Fibroblast of skin of right biceps (primary cell): ENCODE measurements at places on chromosomes 2 and 18.

DNA sequence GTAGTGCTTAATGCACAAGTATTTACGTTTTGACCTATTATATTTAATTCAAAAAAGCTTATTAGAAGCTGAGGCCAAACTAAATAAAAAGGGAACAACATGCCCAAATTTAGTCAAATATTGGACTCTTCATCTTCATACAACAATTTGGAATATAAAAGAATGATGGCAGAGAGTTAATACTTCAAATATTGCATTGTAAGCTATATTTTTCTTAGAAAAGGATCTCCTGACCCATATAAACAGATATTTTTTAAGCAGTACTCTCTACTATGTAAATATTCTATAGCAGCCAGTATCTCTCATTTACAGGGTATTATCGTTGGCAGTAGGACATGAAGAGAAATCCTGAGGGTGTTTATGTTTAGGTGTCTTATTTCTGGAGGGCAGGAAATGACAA lies 531.2 kb downstream of the NYAP2 start:
- DNase-seq: no peak

- DNase-seq: no peak
Measured at GRCh38 chr2:204258890-204259289, 286.4 kb upstream of the PARD3B start.

- no peak for DNase-seq
Measured at GRCh38 chr2:42918041-42918440, 125.7 kb upstream of the HAAO start.

GRCh38 chr2:152406119-152406835 lies 71.3 kb downstream of the FMNL2 start:
- no peak for DNase-seq

DNA sequence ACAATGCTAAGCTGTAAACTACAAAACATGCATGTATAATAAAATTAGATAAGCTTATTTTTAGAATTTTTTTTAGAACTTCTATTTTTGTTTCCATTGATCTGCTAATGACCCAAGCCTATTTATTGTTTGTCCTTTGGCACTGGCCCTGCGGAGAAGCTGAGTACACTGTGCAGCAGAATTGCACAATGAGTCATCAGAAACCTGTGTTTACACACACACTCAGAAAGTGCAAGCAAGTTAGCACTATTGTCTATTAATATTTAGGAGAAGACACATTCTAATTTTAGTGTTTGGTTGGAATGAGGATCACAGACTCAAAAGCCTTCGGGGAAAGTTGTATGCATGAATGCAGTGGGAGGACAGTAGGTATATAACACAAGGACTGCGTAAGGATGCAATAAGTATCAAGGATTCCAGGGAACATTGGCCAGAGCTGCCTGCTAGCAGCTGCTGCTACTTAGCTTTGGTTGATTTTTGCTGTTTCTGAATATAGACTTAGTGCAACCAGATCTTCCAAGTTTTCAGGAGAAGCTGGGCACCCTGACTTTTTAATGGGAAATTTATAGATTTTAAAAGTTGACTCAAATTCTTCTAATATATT lies 128.2 kb downstream of the KCNH7 start:
- no peak for DNase-seq

DNA sequence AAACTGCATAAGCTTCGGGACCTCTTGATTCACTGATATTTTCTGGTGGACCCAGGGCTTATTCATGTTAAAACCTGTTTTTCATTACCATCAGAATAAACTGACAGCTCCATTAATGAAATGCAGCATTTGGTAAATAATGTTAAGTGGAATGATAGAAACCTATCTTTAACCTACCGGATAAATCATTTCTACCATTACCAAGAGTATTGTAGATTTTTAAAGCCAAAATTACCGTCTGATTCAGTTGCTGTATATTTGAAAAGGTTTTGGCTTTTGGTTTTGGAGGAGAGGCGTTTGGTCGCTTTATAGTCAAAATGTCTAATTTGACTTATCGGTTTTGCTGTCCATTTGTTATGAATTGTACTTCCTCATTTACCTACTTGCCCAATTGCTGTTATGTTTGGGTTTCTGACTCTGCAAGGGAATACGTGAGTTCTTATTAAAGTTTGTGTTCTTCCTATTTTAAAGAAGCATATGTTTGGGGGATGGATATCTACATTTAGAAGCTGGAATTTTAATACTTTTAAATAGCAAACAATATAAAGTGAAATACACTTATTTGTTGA lies 1.0 kb upstream of the CUL3 start:
- DNase-seq: no peak

DNA sequence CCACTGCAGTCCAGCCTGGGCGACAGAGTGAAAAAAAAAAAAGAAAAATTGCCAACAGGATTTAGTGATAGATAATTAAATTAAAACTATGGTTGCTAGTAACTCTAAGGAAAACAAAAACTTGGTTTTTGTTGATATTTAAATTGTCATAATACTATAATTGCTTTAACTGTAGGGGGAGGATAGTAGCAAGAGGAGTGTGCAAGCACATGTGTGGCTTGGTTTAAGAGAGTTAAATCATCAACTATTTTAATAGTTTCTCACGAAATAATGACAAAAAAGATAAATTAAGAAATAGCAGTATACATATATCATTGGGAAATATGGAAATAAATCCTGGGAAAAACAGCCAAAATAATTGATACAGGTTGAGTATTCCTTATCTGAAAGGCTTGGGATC lies 27.4 kb upstream of the RAPGEF4 start:
- DNase-seq: no peak

DNA sequence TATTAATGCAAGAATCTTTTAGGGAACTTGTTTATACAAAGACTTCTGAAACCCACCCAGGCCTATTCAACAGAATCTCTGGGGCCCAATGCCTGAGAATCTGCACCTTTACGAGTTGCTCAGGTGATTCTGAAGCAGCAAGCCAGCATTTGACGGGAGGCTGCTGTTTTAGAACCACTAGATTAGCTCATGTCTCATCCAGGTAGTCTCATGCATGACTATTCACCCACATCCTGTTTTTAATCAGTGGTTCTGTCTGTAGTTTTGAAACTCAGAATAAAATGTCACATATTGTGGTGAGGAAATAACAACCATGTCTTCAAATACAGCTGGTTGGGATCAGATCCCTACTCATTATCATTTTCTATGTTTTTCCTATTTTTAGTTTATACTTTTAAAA lies 39.5 kb downstream of the CYTIP start:
- DNase-seq: peak; percentile 18

GRCh38 chr2:217789003-217789735 lies 213.6 kb downstream of the TNS1 start:
- peak; percentile 56 for DNase-seq

DNA sequence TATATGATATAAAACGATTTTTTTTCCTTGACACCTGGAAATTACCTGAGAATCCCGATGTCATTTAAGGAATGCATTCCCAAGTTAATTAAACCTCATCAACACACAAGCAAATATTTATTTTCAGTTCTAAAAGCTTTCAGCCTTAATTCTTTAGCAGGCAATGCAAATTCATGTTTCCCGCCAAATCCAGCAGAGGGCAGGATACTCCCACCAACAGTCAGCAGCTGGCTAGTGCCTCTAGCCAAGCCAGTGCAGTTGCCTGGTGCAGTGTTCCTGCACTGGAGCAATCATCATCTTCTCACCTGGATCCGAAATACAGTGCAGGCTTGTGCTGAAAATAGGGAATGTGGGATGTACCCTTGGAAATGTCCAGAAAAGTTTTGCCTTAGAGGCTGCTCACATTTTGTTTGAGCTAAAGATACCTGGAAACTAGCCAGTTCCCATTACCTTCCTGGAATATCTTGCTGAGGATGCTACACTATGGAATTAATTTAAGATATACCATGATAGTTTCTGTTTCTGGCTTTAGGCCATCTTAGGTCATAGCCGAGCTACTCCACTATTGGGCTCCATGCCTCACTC lies 48.4 kb upstream of the CYTIP start:
- DNase-seq: peak; percentile 64

DNA sequence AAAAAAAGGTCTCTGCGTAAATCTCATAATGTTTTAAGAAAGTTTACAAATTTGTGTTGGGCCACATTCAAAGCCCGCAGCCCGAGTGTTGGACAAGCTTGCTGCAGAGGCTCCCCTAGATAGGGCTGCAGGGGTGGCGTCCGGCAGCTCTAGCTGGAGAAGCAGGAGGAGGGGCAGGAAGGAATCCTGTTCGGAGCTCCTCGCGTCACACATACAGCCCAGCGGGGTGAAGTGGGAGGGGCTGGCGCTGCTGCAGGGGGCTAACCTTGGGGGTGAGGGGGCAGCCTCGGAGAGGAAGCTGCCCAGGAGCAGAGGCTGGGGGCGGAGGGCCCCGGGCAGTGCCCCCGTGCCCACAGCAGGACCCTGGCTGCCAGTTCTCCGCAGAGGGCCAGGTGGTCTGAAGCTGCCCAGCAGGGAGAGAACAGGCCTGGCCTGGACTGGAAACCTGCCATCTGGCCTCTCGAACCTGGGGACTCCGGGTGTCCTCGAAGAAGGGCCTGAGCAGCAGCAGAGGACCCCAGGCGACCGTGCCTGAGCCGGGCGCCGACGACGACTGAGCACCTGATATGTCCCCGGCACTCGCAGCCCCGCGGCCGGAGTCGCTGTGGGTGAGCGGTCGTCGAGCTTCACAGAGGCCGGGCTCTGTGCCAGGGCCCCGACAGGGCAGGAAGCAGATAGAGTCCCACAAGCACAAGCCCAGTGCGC lies 2.6 kb upstream of the GPR35 start:
- DNase-seq: peak; percentile 29

DNA sequence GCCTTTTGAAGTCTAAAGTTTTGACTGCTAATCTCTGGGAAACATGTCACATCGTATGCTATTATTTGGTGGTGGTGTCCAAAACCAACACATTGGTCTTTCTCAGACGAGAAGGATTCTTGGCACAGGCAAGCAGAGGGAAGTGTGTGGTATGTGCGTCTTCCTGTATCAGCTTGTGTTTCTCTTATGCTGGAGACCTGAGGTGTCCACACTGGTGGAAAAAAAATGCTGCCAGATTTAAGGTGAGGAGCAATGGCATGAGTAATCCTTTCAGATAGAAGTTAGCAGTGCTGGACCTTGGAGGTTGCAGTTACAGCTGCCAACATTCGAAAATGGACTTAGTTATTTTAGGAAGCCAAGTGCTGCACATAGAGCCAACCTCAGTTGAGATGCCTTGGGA lies 11.7 kb upstream of the FHL2 start:
- DNase-seq: peak; percentile 59

GRCh38 chr2:60884800-60885199 lies 3.4 kb downstream of the REL start:
- DNase-seq: peak; percentile 21

- DNase-seq: no peak
Measured at GRCh38 chr18:79846936-79847557, 49.3 kb downstream of the KCNG2 start.

- DNase-seq: no peak
Measured at GRCh38 chr2:193776988-193777387, 1582.3 kb upstream of the TMEFF2 start.

DNA sequence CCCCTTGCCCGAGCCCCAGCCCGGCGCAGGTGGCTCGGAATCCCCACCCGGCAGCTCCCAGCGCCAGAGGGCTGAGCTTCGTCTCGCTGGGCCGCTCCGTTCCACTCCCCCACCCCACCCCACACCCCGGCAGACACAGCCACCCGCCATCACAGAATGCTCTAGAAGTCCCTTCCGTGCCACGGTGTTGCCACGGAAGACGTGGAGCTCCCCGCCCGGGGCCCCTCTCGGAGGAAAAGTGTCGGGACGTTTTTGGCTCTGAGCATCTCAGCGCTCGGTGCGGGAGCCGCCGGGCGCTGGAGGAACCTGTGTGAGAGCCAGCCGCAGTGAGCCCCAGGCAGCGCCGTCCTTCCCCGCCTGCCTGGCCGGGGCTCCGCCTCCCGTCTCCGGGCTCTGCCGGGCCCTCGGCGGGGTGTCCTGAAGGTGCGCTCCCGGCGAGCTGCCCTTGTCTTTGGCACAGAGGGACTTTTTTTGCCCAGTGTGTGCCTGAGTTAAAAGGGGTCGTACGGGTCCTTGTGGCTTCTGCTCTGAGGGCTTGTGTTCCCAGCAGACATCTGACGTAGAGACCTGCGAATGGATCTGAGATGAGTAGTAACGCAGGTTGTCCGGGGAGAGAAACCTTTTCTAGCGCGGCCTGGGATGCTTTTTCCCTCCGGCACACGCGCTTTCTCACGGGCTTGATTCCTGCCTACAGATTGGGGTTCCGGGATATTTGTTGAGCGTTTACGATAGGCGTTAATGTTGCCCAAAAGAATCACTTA lies 1.8 kb downstream of the ZCCHC2 start:
- DNase-seq: peak; percentile 37

DNA sequence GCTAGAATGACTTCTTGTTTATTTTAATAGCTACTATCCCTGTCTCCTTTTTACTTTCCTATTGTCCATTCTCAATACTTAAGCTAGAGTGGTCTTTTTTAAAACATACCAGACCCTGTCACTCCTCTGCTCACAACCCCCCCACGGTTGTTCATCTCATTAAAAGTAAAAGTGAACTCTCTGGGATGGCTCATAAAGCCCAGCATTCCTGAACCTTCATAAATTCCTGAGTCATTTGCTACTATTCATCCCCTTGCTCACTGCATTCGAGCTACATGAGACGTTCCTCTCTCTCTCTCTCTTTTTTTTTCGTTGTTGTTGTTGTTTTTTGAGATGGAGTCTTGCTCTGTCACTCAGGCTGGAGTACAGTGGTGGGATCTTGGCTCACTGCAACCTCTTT lies 148.7 kb upstream of the DSEL start:
- DNase-seq: peak; percentile 73

DNA sequence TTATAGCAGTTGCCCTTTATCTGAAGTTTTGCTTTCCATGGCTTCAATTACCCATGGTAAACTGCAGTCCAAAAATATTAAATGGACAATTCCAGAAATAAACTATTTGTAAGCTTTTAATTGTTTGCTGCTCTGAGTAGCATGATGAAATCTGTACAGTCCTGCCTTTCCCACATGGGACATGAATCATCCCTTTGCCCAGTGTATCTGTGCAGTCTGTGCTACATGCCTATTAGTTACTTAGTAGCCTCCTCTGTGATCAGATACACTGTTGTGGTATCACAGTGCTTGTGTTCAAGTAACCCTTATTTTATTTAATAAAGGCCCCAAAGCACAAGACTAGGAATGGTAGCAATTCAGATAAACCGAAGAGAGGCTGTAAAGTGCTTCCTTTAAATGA lies 810.6 kb upstream of the PIK3C3 start:
- peak; percentile 87 for DNase-seq

DNA sequence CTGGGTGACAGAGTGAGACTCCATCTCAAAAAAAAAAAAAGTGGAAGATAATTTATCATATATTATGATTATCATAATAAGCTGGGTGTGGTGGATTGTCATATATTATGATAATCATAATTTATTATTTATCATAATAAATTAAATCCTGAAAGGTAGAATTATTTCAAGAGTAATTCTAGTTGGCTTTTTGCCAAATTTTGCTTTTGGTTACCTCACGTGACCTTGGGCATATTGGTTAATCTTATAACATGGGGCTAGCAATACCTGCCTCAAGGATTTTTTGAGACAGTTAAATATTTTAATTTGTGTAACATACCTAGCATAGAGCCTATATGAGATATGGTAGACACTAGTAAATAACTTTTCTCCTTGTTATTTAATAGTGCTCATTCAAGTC lies 111.3 kb upstream of the TTC27 start:
- no peak for DNase-seq

- peak; percentile 61 for DNase-seq
Measured at GRCh38 chr18:63736876-63737275, 34.1 kb downstream of the SERPINB11 start.
